Hematopoietic multipotent progenitor cell treated with erythropoietin and hydrocortisone succinate and interleukin-3 and kit ligand, for 6 days (in vitro differentiated cells): ENCODE measurements at places on chromosomes 6 and 20.

DNA sequence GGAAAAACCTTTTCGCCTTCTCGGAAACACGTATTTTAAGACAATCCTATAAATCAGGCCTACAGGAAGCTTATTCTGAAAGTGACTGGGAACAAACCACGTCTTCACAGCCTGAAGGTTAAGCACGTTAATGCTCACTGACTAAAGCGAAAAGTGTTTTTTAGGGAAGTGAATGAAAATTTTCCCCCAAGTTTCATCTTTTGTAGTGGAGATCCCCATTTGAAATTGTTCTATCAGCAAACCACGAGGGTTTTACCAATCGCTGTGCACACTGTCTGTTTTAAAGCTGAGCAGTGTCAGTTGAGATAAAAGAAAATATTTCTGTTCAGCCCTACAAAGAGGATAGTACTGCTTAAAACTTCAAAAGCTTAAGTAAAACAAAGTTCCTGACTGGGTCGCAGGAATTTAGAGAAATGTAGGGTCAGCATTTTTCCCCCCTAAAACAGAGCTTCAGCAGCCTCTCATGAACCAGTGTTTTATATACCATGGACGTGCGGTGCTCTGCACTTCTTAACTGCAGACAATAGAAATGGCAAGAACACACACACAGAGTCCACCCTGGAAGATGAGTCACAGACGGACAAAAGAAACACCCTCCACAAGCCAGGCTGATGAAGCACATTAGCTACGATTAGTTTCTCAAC, 34.9 kb downstream of the SLC22A23 start:
- peak; percentile 56 for DNase-seq

DNA sequence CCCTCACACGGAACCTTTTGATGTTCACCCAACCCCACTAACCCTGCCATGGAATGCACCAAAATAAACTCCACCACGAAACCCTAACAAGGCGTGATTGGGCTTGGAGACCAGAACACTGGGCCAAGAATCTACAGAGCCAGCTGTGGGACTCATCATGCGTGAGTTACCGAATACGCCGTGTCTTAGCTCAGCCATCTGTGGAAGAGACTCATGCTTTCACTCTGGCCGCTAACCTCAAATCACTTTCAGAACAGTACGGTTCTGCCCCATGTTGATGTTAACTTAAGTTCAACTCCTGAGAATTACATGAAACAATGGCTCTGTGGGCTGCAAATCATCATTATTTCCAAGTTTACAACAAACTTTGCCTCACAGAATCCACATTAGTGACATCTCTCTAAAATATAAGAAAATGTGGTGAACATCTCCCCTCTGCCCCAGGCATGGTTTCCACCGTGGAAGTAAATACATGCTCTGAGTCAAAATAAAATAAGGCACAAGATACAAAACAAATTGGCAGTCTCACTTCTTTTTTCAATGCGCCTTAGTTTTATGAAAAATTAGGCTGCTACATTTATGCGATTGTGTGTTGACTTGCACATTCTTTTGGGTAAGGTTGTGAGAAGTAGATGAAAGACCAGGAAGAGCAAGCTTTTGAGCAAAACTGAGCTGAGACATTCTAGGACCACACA, 308.9 kb upstream of the EXOC2 start:
- no peak for DNase-seq

GRCh38 chr20:13111249-13111911, 102.6 kb downstream of the SPTLC3 start:
- DNase-seq: no peak

DNA sequence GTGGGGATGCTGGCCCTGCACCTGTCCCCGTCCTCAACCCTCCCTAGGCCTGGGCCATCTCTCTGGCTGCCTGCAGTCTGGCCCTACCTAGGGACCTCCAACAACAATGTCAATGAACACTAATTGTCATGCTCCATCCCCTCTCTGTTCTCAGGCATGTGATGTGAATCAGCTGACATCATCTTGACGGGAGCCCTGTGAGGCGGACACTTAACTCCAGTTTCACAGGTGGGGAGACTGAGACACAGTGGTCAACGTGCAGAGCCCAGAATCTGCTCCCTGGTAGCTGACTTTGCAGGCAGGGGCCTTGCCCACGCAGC, 762 bp upstream of the TCEA2 start:
- no peak for DNase-seq

- no peak for DNase-seq
Measured at GRCh38 chr6:153013438-153013837, 10.9 kb upstream of the MTRF1L start.

- DNase-seq: peak; percentile 27
Measured at GRCh38 chr6:170522565-170523183, 30.4 kb downstream of the PSMB1 start.

DNA sequence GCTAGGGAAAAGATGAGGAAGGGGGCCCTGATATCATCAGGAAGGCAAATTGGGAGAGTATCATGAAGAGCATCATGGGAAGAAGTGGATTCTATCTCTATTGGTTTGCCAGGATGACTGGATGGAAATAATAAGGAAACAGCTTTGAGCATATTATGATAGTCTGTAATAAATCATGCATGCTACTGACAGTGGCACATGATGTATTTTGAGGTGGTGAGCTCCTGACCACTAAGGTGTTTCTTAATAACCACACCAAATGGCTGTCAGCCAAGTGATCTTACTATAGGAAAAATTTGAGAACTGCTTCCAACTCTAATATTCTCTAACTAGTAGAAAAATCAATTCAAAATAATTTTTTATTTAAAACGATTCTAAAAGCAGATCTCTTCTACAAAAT, 548.4 kb upstream of the JAG1 start:
- DNase-seq: no peak

DNA sequence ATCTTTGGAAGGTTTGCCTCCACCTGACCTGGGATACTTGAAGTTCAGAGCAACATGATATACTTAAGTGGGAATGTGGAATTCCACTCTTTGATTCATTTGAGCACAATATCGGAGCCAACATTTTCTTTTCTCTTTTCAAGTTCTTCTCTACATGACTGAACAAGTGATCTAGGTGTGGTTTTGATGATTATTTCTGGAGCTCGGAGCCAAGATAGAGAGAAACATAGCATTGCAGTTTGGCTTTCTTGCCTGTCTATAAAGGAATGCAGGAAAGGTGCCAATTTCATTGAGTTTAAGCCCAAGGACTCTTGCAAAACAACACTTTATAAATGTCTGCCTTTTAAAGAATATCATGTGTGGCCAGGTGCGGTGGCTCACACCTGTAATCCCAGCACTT, 124.2 kb upstream of the FAM83B start:
- DNase-seq: no peak

- DNase-seq: no peak
Measured at GRCh38 chr6:24699521-24700359, 19.2 kb downstream of the C6orf62 start.

DNA sequence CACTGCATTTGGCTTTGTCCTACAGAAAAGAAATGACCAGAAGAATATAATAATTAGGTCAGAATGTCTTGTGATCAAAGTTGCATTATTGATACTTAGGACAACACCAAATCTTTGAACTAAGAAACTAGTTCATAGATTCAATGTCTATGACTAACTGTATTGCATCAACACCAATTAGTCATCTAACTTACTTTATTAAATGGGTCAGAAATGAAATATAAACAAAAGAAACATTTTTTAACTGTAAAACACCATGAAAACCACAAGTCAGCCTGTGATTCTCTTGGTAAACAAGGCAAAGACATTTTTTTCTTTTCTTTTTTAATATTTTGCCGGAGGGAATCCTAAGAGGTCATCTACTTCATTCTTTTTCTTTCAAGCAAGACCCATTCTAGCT, 114.1 kb upstream of the HDDC2 start:
- DNase-seq: no peak

GRCh38 chr6:143973097-143973966, 34.7 kb downstream of the PLAGL1 start:
- DNase-seq: no peak
